Activated T-helper 9 cell treated with anti-CD3 and anti-CD28 coated beads, Interleukin-2, amount 50 U/mL, for 16 hours (primary cell): ENCODE measurements at places on chromosomes 2 and 18.

GRCh38 chr2:114919985-114920384 is 477.5 kb downstream of the DPP10 start:
- no peak for DNase-seq

DNA sequence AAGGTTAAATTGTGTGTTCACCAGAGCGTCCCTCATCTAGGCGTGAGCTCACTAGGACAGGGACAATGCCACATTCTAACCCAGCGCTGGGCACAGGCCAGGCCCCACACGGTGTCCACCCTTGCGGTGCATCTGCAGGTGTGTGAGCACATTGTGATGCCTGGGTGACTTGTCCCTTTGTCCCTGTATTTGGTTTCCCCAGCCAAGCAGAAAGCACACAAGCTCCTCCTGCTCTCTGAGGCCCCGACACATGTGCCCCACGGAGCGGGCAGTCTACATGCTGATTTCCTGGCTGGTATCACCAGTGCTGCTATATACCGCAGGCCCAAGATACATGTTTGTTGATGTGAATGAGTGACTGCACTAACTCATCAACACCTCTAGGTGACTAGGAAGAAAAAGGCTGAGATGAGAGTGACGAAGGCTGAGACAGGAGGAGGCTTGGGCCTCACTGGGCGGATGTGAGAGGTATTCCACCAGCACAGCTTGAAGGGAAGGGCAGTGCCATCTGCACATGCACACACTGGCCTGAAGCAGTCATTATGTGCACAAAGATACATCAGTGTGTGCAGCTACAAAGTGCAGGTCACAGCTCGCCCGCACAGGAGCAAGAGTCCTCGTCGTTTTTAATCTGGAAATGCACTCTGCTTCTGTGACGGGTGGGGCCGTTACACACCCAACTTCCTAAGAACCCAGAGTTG is 205.9 kb downstream of the EIPR1 start:
- no peak for DNase-seq

DNA sequence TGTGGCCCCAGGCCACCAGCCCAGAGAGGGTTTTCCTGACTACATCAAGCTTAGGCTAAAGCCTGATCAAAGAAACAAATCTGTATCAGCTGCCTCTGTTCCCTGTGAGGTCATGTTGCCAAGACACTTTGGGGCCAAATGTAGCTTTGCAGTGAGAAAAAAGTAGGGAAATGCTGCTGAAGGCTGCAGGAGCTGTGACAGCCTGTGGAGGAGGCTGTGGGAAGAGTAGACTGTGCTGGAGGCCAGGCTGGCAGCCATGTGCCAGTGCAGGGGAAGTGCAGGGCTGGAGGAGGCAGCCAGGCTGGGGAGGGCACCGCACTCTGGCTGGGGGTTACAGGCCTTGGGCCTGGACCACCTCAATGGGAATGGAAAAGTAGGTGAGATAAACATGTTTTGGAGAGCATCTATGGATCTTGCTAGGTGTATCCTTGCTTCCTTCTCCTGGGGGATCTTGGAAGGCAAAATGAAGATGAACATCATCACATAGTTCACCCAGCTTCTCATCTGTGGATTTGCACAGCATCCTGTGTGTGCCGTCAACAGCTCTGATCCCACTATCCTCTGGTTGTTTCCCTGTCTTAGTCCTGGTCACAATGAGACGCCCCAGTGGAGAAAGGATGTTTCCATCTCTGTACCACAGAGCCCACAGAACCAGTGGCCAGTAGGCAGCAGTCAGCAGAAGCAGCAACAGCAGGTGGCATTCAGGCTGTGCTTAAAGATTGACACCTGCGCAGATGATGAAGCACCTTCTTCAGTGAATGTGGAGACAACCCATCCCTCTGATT is 103.8 kb upstream of the COPS8 start:
- DNase-seq, result no peak

GRCh38 chr18:35083174-35083712 is 42.0 kb downstream of the MAPRE2 start:
- DNase-seq, result no peak

DNA sequence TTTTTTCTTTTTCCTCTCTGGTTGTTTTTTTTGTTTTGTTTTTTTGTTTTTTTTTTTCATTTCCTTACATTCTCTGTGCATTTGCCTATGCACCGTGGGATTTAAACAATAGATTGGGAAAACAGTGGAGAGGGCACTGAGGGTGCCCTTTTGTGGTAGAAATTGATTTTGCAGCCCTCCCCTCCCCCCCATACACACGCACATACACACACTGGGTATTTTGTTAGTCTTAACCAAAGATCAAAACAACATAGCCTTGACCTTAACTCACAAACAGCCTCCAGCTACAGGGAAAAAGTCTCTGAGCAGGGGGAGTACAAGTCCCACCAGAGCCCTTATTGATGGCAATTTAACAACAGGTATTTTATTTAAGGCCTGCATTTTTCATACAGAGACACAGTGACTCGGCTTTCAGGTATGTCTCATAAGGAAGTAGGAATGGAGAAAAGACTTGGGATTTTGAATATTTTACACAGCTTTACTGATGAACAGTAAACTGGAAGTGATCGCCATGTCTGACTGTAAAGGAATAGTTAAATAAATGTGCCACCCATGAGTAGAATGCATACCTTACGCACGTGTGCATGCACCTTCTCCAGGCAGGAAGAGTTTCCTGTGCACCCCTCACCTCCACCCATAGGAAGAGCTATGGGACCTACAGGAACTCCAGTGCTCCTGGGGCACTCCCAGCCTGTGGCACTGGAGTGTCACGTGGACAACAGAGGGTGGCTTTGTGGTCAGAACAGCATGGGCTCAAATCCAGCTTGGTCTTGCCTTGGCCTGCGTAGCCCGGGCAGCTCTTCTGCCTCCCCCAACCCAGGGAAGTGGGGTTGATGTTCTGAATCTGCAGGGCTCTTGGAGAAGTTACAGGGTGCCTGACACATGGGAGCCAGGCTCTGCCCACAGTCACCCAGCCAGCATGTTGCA is 266.4 kb downstream of the ANAPC1 start:
- DNase-seq, result no peak

GRCh38 chr2:47026748-47027534 is 111.3 kb upstream of the MCFD2 start:
- DNase-seq, result no peak

DNA sequence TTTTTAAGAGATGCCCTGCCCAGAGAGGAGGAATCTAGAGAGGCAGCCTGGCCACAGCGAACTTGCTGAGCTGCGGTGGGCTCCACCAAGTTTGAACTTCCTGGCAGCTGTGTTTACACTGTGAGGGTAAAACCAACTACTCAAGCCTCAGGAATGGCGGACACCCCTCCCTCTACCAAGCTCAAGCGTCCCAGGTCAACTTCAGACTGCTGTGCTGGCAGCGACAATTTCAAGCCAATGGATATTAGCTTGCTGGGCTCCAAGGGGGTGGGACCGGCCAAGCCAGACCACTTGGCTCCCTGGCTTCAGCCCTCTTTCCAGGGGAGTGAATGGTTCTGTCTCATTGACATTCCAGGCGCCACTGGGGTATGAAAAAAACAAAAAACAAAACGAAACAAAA is 289.4 kb downstream of the KCNS3 start:
- DNase-seq, result no peak
